Epithelial cell of proximal tubule (primary cell): ENCODE measurements at places on chromosomes 11 and 22. TPM values are rescaled to one million over a fixed set of nuclear protein-coding genes. Genes with fewer than 3 reads are reported as not detected.

DNA sequence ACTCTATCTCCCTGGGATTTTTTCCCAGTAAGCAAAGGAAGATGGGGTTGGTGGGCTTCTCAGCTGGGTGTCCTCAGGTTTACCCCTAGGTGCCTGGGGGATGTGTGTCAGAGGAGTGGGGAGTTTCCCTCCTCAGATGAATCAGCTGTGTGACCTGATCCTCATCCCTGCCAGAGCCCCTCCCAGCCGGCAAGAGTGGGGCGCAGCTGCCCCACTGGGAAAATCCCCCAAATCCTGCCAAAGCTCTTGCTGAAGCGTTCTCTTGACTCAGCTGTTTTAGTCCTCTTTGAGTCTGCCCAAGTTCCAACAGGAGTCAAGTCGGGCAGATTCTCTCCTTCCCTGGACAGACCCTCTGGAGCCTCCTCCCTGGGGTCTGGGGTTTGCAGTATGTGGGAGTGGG lies 6.0 kb downstream of the C11orf68 start:
- no peak for DNase-seq

GRCh38 chr11:71285111-71285510 lies 32.7 kb upstream of the SHANK2 start:
- DNase-seq = no peak

DNA sequence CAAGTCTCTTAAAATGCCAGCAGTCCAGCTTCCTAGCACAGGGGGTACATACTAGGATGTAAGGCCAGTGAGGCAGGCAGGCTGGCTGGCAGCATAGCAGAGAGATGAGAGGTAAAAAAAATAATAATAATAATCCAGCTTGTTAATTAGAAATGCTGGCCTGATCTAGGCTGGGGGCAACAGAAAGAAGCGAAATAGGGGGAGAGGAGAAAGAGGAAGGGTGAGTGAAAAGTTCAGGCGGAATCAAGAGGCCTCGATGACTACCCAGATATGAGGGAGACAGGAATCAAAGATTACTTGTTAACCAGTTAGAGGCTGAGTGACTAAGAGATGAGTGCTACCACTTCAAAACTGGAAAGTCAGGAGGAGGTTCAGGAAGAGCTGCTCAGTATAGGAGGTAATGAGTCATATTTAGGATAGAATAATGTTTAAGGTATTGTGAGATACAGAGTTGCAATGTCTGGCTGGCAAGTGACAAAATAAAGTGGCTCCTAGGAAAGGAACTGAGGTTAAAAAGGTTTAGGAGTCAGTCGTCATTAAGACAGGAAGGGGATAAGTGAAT lies 2.8 kb downstream of the ALKBH8 start:
- no peak for DNase-seq

DNA sequence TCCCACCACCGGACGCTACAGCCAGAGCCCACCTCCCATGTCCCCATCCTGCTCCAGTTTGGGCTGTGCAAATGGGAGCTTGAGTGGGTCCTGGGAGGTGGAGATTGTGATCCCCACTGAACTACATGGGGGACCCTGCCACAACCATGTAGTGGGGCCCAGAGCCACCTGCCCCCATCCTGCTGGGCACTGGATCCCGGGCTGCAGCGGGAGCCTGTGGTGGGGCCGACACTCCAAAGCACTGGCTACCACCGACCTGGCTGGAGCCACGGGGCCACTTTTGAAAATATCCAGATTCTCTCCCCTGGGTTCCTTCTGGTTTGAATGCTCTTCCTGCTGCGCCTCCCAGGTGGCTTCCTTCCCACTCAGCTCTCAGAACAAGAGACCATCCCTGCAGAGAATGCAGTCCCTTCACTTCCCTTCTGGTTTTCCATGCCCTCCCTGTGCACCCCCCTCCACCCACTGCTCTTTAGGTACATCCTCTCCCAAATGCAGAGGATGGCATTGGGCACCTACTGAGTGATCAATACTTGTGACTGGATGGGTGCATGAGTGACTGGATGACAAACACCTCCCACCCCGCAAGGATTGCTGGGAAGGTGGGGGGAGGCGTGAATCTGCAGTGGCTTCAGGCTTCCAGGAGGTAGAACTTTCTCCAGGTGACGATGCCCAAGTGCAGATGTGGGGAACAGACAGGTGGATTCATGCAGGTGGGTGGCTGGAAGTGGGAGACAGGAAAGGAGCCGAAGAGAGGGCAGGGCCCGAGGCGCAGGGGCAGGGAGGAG lies 846 bp upstream of the UNC93B1 start:
- no peak for DNase-seq

DNA sequence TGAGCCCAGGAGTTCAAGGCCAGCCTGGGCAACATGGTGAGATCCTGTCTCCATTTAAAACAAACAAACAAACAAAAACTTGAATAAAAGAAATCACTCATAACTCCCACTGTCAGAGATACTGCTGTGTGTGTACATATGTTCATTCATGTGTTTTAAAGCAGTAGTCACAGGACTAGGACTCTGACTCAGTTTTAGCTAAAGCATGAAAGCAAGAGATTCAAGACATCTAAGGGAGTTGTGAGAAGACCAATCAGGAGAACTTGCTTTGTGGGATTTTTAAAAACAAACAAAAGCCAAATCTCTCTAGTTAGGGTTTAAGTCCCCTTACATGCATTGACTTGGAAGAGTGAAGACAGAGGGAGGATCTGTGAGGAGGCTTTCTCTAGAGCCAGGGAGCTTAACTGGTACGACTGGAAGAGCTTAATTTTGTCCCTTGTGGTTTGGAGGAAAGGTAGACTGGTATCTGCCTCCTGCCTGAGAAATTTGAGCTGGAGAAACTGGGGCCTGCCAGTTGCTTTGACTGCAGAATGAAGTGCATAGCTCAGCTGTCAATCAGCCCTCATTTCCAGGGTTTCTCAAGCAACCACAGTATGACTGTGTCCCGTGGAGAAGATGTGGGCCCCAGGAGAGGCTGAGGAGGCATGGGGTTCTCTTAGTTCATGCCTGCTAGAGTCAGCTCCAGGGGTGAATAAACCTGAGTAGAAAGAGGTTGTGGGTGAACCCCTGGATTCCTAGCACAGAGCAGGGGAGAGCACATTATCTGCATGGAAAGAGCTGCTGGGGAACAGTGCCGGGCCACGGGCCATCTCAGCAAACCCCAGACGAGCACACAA lies 30.6 kb downstream of the EXPH5 start:
- no peak for DNase-seq

- no peak for DNase-seq
Observed at GRCh38 chr11:14644226-14645014, 816 bp downstream of the PDE3B start.

DNA sequence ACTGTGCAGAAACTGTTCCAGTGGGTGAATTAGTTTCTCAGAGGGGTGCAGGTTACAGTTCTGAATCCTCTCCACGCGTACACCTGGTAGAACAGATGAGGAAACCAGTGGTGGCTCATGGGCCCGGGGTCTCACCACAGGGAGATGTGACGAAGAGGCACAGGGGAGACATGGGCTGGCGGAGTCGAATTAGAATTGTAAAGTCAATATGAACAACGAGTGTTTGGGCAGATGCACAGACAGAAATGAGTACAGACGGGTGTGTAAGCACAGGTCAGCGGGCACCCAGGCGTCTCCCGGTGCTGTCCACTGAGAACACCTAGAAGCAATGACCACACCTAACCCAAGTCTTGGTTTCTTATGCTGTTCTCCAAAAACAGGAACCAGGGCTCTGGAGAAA lies 41.8 kb downstream of the GNB1L start:
- no peak for DNase-seq

DNA sequence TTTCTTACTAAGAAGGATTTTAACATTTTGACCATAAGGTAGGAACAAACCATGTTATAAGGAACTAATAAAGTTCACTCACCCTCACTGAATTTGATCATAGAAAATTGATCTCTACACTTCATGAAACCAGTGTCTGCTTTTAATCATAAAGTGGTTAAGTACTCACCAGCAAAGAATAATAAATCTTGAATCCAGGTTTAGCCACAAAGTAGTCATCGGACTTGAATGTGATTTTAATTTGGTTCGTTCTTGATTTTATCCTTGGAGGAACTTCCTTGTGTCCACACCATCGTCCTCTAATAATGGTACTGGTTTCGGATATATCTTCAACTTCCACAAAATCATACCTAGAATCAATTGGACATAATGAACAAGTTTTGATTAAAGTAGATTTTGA lies 40.5 kb upstream of the DDI1 start:
- DNase-seq = no peak

- no peak for DNase-seq
Observed at GRCh38 chr22:42437488-42438292, 5.5 kb upstream of the NFAM1 start.

DNA sequence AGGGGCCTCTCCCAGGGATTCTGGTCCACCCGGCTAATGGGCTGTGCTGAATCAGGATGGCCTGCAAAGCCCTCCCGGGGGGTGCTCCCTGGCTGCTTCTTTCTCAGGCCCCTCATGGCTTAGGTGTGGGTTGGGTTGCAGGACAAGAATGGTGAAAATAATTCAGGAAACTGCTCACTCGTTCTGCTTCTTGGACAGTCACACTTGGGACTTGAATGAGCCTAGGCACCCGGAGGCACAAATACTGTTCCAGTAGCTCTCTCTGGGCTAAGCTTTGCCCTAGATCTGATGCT lies 83.2 kb downstream of the TRIM29 start:
- DNase-seq = no peak

- DNase-seq = no peak
Observed at GRCh38 chr11:71505001-71505400, 22.1 kb upstream of the KRTAP5-7 start.

DNA sequence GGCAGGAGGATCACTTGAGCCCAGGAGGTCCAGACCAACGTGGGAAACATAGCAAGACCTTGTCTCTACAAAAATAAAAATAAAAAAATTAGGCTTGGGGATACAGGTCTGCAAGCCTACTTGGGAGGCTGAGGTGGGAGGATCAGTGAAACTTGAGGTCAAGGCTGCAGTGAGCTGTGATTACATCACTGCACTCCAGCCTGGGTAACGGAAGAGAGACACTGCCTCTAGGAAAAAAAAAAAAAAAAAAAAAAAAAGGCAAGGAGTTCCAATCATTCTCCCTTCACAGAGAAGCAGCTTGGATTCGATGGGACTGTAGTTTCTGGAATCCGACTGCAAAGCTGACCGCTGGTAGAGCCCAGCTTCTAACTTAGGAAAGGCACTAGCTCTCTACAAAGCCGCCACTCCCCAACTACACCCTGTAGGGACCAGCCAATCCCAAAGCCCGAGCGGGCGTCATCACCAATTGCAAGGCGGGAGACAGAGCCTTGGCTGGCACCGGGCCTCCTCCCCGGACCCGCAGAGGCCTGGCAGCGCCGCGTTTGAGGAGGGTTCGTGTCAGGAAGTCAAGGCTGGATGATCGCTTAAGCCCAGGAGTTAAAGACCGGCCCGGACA lies 716 bp upstream of the DDB2 start:
- no peak for DNase-seq

- no peak for DNase-seq
Observed at GRCh38 chr11:44633641-44634040, 68.2 kb downstream of the CD82 start.

GRCh38 chr22:49754696-49755630 lies 72.7 kb downstream of the BRD1 start:
- no peak for DNase-seq

DNA sequence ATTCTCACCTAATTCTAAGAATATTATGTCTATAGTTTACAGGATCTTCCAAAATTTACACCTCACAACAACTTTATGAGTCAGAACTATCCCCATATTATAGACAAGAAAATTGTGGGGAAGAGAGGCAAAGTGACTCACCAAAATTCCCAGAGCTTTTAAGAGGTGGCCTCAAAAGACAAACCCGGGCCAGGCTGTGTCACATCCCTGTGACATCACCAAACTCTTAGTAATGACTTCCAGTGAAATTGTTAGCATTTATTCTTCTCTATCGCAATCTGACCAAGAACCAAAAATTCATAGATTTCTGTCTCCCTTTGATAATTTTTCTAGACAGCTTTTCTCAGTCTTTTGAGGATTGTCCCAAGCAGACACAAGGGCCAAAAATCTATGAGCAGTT lies 134.3 kb downstream of the SNX19 start:
- no peak for DNase-seq

DNA sequence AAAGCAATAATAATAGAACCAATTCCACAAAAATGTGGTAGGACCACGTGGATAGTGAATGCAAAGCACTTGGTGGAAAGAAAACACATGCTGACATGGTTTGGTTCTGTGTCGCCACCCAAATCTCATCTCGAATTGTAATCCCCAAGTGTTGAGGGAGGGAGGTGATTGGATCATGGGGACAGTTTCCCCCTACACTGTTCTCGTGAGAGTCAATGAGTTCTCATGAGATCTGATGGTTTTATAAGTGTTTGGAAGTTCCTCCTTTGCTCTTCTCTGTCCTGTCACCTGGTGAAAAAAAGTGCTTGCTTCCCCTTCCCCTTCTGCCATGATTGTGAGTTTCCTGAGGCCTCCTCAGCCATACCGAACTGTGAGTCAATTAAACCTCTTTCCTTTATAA lies 421.9 kb upstream of the CADM1 start:
- no peak for DNase-seq

DNA sequence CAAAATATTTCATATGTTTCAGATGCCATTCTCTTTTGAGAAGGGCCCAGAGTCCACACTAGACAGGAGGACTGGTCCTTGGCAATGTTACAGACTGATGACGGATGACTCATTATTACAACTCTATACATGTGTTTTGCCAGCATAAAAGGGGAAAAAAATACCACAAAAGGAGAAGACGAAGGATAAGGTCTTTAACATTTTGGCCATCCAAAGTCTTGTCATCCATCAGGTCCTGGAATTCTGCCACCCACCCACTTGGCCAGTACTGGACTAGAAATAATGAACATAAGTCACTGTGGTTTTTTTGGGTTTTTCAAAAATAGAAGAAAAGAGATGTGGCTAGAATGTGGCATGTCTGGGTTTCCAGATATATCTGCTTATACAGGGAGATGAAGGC lies 57.7 kb upstream of the BDNF start:
- DNase-seq = no peak

DNA sequence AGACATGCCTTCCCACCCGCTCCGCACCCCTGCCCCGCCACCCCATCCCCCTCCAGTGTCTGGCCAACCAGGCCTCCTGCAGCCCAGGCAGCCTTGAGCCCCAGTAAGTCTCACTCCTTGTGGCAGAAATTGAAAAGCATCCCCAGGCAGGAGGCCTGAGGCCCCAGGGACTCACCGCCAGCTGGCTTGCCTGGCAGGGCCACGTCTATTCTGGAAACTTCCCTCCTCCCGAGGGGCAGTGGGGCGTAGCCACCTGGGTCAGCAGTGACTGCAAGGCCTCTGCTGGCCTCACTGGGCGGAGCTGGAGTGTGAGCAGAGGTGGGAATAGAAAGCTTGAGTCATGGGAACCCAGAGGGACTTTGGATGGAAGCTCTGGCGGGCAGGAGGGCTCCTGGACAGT lies 26.3 kb downstream of the ANO1 start:
- DNase-seq = peak; percentile 4

OR5A1 gene
- not detected in 2 replicates for total RNA-seq

SORL1 gene
- total RNA-seq = 1.5 and 7.8 TPM in 2 replicates

GPR83 gene
- total RNA-seq = 0.07 and 0.12 TPM in 2 replicates

CCDC15 gene
- total RNA-seq = 3.3 and 3.4 TPM in 2 replicates

SAA4 gene
- total RNA-seq = 0.22 and 2.8 TPM in 2 replicates
